ENCODE measurements at places on chromosomes 7 and 10.

DNA sequence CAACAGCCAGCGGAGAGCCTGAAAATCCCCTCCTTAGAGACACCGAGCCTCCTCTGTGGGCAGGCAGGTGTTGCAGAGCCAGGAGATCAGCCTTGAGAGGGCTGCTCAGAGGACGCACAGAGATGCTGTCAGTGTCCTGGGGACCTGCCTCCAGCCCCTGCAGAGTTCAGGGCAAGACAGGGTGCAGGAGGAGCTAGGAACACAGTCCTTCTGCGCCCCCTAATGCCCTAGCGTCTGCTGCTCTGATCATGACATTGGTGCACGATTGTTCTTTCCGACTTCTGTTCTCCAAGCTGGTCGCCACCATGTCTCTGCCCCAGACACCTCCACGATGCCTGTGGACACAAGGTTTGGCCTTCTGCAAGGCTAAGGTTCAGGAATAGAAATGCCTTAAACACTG, 613.7 kb upstream of the MKI67 start:
- no peak for DNase-seq

- DNase-seq: peak; percentile 60
These were observed 50.6 kb downstream of the VPS41 start for GRCh38 chr7:38858259-38858884.

- DNase-seq: no peak
These were observed 32.9 kb downstream of the ICA1 start for GRCh38 chr7:8228766-8229674.

- no peak for DNase-seq
These were observed 248.1 kb upstream of the HABP2 start for GRCh38 chr10:113304726-113305125.

DNA sequence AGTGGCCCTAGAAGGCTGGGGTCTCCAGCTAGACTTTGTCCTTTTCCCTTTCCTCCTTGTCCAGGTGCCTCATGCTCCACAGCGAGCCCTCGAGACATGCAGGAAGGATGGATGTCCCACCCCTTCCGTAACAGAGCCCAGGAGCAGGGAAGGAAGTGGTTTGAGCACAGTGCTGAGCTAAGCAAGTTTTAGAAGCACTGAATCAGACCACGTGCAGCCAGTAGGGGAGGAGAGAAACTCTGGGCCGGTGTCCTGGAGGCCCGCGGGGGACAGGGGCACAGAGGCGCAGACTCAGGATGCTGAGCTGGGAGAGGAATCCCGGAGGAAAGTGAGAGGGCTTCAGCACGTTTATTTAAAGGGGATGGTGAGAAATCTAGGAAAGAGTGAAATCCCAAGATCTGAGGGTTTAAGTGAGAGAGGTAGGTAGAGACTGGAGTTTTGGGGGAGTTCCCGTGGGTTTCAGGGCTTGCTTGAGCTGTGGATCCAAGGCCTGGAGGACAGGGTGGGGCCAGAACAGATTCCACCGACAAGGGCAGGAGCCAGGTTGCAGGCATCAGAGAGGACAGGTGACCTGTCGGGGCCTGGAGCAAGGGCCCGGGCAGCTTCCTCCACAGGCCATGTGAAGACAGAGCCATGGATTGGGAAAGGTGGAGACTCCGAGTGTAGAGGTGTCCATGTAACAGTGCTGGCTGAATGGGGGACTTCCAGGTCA, 4.4 kb upstream of the IRF5 start:
- DNase-seq: no peak

DNA sequence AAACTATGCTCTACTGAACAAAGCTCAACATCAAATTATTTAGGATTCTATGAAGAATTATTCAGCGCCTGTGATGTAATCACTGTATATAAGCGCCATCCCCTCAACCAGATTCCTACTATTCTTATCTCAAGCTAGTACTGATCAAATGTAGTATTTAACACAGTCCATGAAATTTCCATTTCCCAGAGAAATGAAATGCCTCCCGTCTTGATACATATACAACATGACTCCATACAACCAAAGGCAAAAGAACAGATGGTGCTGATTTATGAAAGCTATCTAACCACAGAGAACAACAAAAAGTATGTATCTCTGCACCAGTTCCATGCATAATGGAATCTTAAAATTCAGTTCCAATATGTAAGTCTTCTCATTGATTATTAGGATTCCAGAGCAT, 406.1 kb downstream of the PARD3 start:
- no peak for DNase-seq

DNA sequence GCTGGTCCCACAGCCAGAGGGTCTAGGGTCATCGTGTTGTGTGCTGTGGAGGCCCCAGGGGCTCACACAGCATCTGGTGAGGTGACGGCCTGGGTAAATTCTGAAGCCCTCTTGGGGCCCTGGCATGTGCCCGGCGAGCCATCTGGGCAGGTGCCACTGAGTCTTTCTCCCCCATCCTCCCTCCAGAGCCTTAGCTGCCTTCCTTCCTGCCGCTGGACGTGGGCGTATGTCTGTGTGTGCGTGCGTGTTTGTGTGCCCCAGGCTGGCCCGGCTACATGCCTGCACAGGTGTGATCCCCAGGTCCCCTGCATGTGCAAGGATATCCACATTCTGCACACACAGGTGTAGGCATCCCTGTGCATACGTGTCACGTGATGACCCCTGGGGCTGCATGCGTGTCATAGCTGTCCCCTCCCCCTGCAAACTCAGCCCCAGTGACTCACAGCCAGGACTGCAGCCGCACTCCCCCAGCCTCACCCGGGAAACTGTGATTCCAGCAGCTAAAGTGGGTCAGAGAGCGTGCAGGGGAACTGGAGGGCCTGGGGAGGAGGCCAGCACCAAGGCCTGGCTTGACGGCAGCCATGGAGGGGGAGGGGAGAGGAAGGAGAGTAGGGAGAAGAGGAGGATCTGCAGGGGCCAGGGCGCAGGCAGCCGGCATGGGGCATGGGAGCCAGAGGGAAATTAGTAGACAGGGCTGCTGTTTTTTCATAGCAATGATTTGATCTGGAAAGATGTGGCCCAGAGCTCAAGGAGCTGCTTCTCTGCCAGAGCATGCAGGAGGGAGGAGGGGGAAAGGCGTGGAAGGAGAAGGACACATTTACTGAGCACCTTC, 46.4 kb downstream of the ELFN1 start:
- DNase-seq: peak; percentile 63

DNA sequence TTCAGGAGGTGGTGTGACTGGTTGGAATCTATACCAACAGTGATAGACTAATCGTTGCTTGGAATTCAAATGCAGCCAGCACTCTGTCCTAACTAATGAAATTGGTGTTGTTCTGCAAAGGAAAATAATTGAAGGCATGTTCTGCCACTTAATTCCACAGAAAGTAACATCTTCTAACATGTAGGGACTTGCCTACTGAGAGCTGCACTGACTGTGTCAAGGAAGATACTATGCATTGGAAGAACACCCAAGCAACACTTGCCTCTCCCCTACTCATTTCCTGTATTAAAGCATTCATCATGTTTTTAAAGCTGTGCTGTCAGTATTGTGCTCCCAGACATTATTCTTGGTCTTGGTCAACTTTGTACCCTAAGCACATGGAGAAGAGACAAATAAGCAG, 2.7 kb upstream of the CYP3A7 start:
- no peak for DNase-seq

GRCh38 chr7:25382869-25383268, 154.6 kb upstream of the NPVF start:
- no peak for DNase-seq

DNA sequence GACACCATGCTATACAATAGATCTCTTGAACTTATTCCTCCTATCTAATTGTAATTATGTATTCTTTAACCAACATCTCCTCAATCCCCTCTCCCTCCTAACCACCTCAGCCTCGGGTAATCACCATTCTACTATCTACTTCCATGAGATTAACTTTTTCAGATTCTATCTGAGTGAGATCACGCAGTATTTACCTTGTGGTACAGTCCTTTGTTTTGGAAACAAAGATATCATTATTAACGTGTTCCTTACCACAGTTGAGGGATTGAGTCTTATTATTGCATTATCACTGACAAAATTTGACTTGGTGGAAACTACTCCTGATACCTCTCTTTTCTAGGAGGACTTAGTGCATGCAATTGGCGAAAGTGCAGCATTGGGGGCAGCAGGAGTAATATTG, 26.0 kb upstream of the HYAL4 start:
- DNase-seq: no peak

- DNase-seq: peak; percentile 40
These were observed 267.7 kb downstream of the FGFR2 start for GRCh38 chr10:121330563-121330962.

DNA sequence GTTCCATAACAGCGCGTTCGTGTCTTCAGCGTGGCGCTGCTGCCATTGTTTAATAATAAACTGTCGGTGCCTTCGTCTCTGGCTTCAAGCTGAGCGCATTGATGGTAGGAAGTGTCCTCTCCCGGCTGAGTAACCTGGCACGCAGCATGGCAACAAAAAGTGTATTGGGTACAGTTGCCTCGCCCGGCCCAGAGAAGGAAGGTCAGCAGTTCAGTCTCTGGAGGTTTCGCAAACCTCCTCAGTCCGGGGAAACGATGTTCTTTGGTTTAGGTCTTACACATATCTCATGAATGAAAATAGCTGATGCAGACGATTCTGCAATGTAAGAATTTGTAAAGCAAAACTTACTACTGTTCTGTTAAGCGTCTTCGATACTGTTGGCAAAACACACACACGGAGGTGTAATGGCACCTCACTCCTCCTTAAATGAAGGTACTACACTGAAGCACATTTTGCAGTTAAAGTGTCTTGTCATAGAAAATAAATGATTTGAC, 739 bp upstream of the CCDC186 start:
- no peak for DNase-seq
